ENCODE measurements at places on chromosomes 6 and 20.

DNA sequence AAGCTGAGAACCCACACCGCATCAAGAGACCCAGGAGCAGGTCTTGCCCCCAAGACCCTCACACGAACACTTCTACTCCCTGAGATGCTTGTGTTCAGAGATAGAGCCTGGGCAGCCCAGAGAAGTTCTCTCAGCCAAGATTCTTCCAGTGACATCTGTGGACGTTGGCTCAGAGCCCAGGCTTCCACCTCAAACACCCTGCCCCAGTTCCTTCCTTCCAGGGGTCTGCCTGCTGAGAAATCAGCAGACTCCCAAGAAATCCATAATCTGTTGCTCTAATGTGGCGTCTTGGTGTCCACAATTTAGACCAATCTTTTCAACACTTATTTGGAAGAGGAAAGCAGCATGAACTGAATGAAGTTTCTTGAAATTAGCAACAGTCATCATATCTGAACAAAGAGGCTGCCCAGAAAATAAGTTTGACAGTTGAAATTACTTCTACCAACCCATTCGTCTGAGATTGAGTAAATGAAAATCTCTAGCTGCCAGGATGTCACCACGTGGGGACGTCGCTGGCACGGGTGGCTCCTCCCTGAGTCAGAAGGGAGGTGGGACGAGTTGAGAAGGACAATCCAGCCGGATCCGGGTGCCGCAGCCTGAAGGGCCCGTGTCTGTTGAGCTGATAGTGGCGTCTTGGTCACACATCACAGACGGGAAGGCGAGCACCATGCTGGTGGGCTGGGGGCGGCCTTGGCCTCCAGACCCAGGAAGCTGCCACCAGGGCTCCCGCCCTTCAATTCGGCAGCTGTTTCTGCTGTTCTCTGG is 400.9 kb downstream of the TAF4 start:
- no peak for DNase-seq

- DNase-seq = peak; percentile 88
Measured at GRCh38 chr6:39273406-39273821, 40.8 kb downstream of the KCNK17 start.

DNA sequence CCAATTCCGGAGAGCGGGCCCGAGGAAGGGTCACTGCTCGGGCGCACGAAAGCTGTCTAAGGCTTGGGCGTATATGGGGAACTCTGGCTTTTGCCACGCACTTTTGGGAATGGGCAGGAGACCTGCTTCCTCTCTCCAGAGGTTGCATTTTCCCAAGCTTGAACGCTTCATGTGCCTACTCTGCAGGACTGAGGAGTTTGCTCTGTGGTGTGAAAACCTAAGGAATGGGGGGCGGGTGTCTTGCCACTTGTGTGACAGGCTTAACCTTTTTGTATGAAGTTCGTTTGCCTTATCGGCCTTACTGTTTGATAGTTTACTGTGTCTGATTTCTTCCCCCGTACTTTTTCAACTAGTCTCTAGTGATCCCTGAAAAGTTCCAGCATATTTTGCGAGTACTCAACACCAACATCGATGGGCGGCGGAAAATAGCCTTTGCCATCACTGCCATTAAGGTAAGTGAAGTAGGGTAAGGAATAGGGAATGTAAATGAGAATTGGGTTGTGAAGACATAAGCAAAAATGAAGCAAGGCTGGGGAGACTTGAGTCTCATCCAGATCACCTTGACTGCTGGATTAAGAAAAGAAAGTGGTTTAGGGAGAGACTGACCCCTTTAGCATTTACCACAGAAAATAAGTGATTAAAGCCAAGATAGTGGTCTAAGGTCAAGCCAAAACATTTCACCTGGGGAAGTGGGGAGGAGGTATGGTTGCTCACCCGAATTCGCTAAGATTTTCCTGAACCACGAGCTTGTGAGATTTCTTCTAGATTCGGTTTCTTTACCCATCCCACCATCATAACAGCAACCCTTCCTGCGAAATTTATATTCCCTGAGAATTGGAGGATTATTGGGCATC is 627 bp downstream of the RPS18 start:
- no peak for DNase-seq

GRCh38 chr20:38172408-38172807 is 7.3 kb upstream of the TGM2 start:
- DNase-seq = no peak

DNA sequence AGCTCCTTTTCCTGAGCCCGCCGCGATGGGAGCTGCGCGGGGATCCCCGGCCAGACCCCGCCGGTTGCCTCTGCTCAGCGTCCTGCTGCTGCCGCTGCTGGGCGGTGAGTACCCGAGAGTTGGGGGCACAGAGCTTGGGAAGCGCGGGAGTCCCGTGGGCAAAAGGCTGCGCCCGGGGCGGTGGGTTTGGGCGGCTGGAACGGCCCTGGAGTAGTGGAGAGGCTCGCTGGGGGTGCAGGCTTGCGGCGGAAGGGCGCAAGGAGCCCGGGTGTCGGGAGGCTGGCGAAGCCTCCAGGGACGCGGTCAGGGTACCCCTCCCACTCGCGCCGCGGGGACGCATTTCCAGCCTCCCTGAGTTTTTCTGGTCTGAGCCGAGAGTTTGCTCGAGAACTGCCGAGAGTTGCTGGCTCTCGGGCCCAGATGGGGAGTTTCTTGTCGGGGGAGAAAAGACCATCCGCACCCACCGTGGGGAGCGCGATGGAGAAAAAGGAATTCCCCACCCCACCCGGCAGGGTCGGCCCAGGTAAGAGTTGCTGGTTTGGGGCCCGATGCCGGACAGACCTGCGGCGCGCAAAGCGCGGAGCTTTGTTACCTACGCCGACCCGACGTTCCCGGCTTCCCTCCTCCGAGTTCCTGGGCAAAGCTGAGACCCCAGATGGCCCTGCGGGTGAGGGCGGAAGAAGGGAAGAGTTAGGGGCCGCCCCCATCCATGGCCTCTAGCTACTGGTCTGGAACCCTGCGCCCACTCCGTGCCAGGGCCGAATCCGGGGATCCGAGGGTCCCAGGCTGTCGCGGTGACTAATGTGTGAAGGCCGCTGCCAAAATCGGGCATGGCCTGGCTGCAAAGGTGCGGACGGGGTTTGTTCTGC is 584 bp downstream of the PTK7 start:
- no peak for DNase-seq

DNA sequence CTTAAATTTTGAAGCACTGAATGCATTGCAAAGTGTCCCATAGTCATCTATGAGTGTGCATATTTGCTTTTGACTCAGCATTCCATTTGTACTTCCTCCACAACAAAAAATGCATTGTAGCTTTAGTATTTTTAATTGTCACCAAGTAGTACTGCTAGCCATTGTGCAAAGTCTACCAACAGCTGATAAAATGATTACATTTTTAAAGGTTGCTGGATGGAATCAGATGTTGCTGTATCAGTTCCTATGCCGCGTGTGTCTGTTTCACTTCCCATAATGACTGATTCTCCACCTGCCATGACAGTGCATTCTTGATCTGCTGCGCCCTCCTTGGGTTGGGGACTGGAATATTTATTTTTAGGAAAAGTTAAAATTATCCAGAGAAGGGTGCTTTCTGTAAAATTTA is 41.2 kb downstream of the SLX4IP start:
- DNase-seq = no peak

DNA sequence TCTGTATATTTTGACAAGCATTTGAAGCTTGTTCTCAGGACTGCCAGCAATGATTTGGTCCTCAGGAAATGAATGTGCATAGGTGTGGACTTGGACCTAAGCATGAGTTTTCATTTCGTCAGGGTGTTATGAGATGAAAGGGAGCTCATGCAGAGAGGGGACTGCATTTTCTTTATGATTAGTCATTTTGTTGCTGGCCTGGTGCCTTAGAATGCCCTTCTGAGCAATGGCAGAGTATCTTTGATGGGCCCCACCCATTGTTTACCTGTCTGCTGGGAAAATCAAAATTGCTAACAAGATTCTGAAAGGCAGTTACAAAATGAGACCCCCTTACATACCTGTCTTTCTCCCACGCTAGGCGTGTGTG is 51.5 kb upstream of the MTHFD1L start:
- DNase-seq = no peak

- no peak for DNase-seq
Measured at GRCh38 chr6:42769051-42769450, 12.8 kb upstream of the BICRAL start.

DNA sequence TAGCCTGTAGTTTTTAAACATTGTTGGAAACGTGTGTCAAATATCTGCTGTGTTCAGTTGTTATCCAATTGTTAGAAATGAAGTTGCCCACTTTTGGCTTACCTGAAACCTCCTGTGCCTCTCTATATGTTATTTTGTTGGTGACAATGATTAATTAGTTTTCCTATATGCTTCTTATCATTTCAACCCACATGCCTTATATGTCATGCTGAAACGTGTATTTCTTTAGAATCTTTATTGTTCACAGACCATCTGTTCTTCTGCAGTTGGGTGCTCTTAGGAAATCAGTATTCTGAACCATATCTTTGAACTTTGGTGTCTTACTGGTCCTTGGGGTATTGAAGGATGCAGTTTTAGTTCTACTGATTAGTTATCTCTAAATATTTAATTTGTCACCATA is 91.2 kb upstream of the SCGN start:
- no peak for DNase-seq

DNA sequence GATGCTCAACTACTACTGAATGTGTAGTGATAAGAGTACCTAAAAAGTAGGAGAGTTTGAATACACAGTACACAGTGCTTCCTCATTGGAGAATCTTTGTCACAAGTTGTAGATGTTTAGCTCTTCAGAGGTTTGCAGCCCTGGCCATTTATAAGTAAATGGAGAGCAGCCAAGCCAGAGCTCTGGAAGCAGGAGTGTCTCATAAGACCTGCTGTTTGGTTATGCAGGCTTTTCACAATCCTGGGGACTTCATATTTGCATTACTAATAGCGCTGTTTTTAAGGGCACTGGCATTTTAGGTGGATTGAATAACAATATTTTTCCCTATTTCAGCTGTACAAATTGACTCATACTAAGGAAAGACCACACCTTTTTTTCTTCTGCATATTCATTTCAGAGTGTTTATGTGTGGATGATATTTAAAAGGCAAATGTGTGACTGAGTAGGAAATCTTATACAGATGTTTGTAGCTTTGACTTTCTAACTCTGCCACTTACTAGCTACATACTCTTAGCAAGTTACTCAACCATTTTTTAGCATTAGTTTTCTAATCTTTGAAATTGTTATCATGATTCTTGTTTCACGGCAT is 730.5 kb upstream of the MAP3K7 start:
- no peak for DNase-seq

GRCh38 chr6:277746-278145 is 14.5 kb upstream of the DUSP22 start:
- no peak for DNase-seq

DNA sequence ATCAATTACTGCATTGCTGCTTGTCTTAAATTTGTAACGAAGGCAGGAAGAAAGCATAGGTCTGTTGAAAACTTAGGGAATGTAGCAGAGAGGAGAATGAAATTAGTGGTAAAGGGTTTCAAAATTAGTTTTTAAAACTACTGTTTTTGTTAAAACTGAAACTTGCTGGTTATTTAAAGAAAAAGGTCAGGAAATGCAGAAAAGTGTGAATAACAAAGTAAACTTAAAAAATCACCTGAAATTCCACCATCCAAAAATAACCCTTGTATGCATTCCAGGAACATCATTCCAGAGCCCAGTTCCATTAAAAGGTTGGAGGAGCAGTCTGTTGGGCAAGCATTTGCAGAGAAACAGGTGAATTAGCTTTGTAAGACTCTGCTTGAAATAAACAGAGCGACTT is 3.1 kb upstream of the MOXD1 start:
- DNase-seq = no peak

- no peak for DNase-seq
Measured at GRCh38 chr6:30819297-30819917, 64.9 kb upstream of the DDR1 start.

- DNase-seq = no peak
Measured at GRCh38 chr6:39929733-39930461, 4.4 kb downstream of the MOCS1 start.

- DNase-seq = no peak
Measured at GRCh38 chr20:63498960-63499337, at the start of gene EEF1A2. Gene EEF1A2, minus strand, starts transcription at chr20:63499083. Its CDS starts 1,320 bp downstream, at chr20:63497763.

GRCh38 chr20:14055127-14055742 is 59.9 kb downstream of the MACROD2 start:
- DNase-seq = no peak

DNA sequence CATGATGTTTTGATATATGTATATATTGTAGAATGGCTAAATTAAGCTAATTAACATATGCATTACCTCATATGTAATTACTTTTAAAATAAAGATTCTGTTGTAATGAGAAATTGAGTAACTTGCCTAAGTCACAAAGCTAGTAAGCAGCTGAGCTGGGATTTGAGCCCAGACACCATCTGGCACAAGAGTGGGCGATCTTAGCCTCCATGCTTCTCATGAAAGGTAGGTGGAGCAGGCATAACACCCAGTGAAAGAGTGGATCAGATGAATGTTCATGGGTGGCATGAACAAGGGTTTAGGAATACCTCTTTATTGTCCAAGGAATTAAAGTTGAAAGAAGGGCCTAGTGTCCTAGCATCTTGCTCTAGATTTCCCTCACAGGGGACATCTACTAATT is 365.4 kb downstream of the TFAP2B start:
- DNase-seq = no peak

- no peak for DNase-seq
Measured at GRCh38 chr20:4383961-4384360, 337.7 kb upstream of the PRND start.

- no peak for DNase-seq
Measured at GRCh38 chr6:53067849-53068361, 2.7 kb downstream of the FBXO9 start.

DNA sequence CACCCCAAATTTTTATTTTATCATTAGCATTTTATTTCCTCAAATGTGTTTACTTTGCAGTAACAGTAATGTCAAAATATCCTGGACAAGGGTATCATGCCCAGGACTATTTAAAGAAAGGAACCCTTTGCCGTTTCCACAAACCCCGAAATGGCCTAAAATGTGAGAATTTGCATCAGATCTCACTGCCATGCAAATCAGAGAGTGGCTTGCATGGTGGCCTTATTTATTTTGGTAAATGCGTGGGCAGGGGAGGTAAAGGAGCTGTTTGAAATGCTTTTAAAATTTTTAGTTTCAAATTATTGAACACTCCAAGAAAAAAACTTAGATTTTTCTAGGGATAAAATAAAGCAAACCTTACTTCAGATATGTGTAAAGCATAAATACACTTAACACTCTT is 43.8 kb downstream of the ADAT2 start:
- DNase-seq = no peak

DNA sequence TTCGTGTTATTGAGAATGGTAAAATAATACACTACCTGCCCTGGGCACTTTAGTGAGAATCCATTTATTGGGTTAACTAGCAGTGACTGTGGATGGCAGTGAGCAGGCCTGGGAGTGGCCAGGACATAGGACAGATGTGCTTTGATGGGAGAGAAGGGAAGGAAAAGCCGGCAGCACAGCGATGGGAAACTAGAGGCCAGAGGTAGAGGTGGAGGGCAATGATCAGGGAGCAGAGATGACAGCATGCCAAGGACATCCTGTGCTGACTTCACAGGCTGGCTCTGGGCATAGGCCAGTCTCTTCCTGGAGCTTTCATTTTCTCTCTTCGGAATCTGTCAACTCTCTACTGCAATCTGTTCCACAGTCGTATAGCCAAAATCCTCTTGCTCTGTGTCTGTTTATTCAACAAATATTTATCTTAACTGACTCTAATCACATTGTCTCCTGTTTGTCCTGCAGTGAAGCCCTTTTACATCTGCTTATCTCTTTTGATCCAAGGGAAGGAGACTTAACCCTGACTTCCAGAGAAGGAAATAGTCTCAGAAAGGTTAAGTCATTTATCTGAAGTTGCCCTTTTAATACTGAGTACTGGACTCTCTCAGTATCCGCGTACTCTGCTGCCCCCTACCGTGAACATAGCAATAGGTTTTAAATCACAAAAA is 18.4 kb upstream of the MMP24 start:
- DNase-seq = no peak
